Fibroblast of skin of left biceps (primary cell): ENCODE measurements at places on chromosomes 2 and 18.

DNA sequence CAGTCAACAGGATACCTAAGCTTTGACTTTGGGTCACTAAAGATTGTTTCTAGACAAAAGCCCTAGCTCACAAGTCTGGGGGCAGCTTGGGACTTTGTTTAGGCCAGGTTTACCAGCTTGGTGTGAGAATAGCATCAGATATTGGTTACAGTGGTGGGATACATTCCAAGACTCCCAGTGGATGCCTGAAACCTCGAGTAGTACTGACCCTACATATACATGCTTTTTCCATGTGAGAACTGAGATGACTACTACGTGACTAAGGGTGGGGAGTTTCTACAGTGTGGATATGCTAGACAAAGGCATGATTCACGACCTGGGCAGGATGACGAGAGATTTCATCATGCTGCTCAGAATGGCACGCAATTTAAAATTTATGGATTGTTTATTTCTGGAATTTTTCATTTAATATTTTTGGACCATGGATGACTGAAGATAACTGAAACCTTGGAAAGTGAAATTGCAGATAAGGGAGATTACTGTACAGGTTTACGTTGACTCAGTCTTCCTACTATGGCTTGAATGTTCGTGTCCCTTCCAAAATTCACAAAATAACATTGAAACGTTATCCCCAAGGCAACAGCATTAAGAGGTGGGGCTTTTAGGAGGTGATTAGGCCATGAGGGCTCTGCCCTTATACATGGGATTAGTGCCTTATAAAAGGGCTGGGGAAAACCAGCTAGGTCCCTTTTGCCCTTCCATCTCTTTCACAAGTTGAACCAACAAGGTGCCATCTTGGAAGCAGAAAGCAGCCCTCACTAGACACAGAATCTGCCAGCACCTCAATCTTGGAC is 50.2 kb upstream of the CTAGE1 start:
- peak; percentile 97 for DNase-seq

GRCh38 chr2:135490376-135490775 is 40.6 kb downstream of the ZRANB3 start:
- DNase-seq = peak; percentile 9

DNA sequence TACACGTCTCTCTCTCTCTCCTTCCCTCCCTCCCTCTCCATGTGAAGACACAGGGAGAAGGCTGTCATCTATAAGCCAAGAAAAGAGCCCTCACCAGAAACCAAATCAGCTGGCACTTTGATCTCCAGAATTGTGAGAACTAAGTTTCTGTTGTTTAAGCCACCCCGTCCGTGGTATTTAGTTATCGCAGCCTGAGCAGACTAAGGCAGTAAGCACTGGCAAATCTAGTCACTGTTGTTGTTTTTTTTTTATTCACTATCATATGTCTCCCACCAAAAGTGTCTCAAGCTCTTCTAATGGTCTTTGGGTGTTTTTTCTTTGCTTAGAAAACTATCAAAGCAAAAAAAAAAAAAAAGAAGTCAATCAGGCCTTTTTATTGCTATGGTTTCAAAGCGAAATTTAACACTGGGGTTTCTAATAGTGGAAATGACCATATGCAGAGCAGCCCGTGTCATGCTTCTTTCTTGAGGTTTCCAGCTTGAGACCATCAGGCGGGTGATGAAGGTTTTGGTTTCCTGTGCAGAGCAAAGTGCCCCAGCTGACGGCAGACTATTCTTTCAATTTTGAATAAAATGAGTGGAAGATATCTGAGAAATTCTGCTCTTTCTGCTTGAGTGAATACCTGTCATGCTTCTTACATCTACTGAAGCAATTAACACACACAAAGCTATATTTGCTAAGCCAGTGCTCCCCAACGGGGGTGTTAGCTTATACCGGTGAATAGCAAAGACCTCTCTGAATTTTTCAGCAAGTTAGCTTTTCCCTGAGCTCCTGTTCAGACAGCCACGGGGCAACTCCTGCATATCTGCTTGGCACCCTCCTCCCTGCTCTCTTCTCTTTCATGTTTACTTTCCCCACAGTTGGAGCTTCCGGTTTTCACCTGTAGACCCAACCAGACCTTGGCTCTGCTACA is 394.1 kb upstream of the ATP5MC3 start:
- no peak for DNase-seq

GRCh38 chr2:130355578-130356431 is at the start of gene PTPN18:
Gene PTPN18, plus strand, starts transcription at chr2:130356056. Its CDS starts 52 bp downstream, at chr2:130356108.
- DNase-seq = peak; percentile 49

- no peak for DNase-seq
Measured at GRCh38 chr18:6561862-6562291, 147.2 kb upstream of the L3MBTL4 start.

DNA sequence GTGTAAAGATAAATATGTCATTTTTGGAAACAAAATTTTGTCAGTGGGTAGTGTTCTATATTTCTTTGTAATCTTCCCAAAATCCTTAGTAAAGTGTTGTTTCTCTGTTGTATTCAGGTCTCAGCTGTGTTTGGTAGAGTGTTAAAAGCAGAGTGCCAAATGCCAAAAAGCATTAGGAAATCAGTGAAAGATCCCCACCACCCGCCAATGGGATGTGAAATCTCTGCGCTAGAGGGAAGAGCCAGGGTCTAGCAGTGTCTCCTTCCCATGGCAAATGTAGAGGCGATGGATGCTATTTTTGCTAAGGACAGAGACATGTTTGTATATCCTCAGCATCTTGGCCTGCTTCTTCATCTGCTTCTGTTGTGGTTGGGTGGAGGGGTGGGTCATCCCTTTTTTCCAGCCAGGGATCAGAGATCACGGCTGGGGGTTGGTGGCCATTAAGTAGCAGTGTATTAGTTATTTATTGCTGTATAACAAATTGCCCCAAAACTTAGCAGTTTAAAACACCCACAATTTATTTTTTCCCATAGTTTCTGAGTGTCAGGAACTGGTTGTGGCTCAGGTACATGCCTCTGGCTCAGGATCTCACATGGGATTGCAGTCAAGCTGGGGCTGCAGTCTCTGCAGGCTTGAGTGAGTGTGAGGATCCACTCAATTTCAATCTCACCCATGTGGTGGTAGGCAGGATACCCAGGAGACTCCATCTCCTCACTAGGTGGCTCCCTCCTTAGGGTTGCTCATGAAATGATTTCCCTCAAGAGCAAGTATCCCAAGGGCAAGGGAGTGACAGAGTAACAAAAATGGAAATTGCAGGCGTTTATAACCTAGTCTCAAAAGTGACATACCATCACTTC is 211.9 kb downstream of the MYCN start:
- no peak for DNase-seq
